ENCODE measurements at places on chromosomes 16 and 17.

- DNase-seq: no peak
These were observed 50.8 kb upstream of the KLHDC4 start for GRCh38 chr16:87816507-87817100.

- no peak for DNase-seq
These were observed 34.6 kb upstream of the WSB1 start for GRCh38 chr17:27259356-27259755.

DNA sequence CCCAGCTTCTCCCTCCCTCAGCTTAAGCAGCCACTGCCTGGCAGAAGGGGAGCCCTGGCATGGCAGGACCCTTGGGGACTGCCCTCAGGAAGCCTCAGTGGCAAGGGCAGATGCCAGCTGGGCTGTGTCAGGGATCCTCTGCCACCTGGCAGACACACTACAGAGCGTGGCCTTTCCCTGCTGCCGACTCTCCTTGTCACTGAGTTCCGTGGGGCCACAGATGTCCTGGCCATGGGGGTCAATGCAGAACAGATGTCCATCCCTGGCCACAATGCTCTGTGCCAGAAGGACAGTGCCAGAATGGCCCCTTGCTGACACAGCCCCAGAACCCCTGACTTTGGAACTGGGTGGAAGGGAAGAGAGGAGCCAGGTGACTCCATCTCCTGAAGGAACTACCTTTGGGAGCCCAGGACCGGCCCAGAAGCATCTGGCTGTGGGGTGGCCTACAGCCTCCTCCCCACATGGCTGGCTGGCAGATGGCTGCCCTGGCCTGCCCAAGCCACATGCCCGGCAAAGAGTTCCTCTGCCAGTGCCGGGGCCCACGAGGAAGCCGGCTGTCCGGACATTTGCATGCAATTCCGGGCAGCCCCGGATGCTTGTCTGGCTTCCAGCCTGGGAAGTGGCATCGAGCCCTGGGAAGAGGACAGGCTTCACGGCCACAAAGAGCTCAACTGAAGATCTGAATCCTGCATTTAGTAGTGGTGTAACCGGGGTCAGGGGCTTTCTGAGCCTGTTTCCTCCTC is 24.1 kb downstream of the NPTX1 start:
- DNase-seq: no peak

DNA sequence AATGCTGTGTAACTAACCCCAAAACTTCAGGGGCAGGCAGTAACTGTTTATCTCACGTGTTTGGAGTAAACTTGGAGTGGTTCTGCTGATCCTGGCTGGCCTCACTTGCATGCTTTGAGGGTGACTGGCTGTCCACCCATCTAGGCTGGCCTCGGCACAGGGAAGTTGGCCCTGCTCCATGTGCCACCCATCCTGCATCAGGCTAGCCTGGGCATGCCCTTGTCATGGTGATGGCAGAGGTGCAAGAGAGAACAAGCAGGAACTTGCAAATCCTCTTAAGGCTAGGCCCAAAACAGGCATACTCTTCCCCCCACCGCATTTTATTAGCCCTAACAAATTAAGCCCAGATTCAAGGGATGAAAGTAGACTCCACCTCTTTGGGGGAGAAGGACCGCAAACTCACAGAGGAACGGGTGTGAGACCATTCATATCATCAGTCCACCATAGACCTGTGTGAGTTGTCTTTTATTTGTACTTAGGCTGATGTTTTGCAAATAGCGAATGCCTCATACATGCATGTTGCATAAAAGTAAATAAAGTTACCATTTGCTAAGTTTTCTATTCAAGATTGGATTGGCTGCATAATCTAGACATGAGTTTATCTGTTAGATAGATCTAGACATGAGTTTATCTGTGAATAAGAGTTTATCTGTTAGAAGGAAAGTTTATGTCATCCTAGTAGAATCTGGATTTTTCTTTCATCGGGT is 221.0 kb downstream of the CCDC182 start:
- DNase-seq: peak; percentile 56

- no peak for DNase-seq
These were observed 6.0 kb upstream of the CHD3 start for GRCh38 chr17:7882629-7883028.

- no peak for DNase-seq
These were observed 55.9 kb downstream of the MYO18A start for GRCh38 chr17:29124135-29124924.
